ENCODE measurements at places on chromosomes 3 and 15.

- DNase-seq, result no peak
Measured at GRCh38 chr15:82174471-82175235, 87.9 kb downstream of the EFL1 start.

GRCh38 chr3:173747427-173747826 is 349.9 kb downstream of the NLGN1 start:
- no peak for DNase-seq

DNA sequence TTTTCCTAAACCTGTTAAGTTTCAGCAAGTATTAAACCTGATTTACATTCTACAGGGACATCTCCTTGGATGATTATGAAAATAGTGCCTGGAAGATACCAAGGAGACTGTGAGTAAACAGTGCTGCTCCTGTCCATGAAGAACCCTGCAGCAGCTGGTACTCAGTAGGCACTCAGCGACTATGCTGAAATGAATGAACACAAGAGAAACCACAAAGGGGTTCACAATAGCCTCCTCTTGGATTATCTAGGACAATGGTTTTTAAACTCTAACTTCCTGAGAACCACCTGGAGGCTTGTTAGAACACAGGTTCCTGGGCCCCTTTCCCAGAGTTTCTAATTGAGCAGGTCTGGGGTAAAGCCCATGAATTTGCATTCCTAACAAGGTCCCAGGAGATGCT is 488.4 kb upstream of the UBE2E2 start:
- no peak for DNase-seq

DNA sequence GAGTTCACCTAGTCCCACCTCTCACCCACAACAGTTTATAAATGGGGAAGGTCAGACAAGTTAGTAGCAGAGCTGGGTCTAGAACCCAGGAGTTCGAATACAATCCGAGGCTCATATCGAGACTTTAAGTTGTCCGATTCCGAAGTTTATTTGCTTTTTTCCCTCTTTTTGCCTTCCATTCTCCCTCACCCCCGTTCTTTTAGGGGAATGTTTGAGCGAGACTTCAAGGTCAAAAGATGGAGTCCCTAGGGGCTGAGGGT is 7.3 kb downstream of the BCL6 start:
- no peak for DNase-seq

- DNase-seq, result no peak
Measured at GRCh38 chr15:96052572-96053030, 277.9 kb upstream of the NR2F2 start.

GRCh38 chr3:80526153-80526552 is 758.4 kb upstream of the ROBO1 start:
- no peak for DNase-seq

- no peak for DNase-seq
Measured at GRCh38 chr3:57911593-57911992, 96.6 kb upstream of the FLNB start.

GRCh38 chr15:59180945-59181600 is 25.6 kb upstream of the LDHAL6B start:
- no peak for DNase-seq

DNA sequence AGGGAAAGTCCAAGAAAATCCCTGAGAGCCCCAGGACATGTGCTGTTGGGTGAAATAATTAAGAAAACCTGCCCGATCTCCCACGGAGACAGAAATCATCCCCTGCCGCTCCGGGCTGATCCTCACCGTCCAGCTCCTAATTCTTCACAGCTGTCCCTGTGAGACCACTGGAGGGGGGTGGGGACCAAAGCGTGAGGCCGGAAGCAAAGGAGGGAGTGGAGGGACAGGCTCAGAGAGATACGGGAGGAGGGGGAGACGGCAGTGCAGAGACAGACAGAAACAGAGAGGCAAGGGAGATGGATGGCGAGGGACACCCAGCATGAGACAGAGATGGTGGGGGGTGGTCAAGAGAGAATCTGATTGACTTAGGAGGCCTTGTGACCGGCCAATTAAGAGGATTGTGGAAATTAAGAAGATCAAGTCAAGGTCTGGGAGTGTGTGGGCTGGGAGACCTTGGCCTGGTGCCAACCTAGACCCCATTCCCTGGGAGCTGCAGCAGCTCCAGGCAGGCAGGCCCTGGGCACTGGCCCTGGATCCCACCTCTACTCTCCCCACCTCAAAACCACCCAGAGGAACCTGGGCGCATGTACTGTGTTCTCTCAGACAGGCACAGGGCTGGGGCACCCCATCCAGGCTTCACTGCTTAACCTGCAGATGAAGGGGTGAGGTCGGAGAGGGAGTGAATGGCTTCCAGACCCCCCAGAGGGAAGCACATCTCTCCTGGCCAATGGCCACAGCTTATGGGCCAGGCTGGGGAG is 113.2 kb upstream of the ALDH1A3 start:
- DNase-seq, result no peak

DNA sequence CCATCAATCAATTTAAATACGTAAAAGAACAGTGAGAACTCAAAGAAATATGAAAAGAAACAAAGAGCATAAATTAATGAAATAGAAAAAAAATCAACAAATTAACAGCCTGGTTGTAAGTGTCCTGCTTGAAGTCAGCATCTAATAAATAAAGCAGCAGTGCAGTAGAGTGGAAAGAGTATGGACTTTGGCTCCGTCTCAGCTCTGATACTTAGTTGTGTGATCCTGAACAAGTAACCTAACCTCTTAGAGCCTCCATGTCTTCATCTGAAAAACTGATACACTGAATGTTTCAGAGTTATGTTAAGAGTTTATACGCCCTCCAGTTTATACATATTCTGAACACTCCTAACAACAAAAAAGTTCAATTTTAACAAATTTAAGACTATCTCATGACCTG is 44.6 kb downstream of the TFDP2 start:
- no peak for DNase-seq

DNA sequence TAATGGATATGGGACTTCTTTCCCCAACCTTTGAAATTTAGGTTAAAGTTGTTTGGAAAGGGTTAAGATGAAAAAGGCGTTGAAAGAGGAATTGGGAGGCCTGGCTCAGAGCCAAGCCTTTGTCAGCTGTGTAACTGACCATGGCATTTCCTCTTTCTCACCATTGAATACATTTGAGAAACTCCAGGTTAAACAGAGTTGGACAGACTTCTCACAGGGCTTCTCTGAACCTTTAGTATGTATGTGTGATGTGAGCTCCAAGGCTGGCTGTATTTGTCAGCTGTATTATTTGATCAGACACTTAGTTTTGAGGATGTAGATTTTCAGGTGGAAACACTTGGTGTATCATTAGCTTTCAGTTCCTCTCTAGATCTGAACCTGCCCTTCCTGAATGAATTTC is 136.4 kb upstream of the GOLGA6L4 start:
- no peak for DNase-seq

DNA sequence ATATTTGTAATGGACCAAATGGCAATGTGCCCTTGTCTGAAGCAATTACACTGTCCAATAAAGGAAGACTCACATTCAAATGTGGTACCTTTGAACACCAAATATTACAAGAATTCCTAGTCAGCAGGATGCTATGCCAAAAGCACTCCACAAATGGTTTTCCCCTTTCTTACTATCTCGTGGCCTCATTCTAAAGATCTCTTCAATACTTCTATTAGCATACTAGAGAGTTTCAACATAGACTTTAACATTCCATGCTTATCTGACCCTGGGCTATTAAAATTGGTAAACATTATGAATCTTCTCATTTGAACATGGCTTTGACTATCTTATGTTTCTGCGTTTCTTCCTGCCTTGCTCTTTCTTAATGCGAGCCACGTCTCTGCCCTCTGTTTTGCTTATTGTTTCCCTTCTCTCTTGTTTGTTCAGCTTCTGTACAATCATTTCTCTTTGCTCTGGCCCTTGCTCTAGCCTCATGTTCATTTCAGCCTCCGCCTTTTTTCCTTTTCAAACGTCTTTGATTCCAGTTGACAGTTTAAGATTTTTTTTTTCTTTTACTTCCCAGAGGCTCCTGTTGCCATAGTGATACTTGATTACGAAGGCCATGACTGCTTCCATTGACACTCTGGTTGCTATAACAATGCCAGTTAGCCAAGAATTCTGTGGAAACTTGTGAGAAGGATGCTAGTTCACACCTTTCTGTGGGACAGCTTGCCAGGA is 49.5 kb upstream of the SLC9A9 start:
- DNase-seq, result no peak

DNA sequence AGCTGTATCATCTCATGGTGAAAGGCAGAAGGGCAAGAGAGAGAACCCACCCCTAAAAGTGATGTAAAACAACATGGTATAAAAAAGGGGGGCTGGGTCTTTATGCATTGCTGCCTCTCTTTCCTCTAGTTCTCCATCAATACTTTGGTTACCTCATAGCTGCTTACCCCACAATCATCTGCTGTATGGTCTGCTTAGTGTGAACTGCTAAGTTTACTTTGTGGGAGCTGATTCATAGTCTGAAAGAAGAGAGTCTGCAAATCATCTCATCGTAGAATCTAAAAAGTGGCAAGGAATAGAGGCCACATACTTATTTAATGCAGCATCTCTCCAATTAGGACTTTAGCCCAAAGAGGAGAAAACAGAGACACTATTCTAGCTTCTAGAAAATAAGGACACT is 546.8 kb downstream of the GBE1 start:
- DNase-seq, result no peak

DNA sequence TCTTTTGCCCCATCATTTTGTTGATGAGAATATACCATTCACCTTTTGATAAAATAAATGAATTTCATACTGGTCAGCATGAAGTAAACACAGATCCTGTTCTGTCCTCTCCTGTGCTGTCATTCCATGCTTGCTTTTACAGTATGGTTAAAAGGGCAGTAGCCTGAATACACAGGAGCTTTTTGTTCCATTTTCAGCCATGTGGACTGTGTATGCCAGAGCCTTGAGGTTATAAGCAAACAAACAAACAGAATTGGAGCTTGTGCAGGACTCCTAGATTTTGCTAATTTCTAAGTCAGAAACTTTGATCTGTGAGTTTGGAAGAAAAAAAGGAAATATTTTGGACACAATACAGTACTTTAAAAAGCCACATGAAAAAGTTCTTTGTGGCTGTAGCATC is 91.9 kb downstream of the LRRC28 start:
- no peak for DNase-seq

DNA sequence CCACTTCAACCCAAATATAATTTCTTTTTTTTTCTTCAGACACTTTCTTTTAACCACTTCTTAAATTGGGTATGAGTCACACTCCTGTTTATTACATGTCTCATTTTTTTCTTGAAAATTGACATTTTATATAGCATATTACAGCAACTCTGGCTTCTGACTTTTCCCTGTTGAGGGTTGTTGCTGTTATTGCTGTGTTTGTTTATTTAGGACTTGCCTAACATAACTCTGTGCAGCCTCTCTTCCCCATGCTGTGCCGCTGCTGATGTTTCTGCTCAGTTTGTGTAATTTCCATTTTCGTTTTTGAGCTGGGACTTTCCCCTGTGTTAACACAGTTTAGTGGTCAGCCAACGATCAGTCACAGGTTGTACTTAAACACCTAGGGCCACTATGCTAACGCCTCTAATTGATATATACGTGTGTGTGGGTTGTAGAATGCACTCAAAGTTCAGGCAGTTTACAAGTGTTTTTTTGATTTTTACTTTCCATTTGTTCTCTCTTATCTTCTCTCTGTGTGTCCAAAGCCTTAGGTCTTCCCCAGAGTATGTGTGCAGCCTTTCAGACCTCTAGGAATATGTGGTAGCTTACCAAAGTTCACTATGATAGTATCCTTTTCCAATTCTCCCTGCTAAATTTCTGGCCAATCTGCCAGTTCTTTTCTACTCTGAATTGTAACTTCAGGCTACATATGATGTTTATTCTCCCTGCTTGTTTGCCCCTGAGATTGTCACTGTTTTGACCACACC is 337.2 kb downstream of the ZBTB20 start:
- peak; percentile 80 for DNase-seq

GRCh38 chr3:151393146-151393830 is 8.7 kb upstream of the P2RY12 start:
- no peak for DNase-seq

DNA sequence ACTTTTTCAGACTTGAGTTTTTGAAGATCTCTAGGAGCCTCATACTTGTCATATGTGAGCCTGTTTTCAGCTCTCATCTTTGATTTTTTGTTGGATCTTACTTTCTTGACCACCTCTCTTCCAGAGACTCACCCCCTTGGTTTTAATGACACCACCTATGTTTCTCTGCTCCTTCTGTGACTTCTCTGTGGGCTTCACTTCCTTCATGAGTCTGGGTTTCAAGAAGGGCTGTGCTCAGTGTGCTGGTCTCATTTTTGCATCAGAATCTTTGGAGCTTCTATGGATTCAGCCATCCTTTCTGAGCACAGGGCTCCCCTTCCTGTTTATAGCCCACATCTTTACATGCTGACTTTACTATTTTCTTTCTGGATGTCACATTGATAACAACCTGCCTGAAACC is 17.7 kb downstream of the PPM1L start:
- DNase-seq, result no peak

DNA sequence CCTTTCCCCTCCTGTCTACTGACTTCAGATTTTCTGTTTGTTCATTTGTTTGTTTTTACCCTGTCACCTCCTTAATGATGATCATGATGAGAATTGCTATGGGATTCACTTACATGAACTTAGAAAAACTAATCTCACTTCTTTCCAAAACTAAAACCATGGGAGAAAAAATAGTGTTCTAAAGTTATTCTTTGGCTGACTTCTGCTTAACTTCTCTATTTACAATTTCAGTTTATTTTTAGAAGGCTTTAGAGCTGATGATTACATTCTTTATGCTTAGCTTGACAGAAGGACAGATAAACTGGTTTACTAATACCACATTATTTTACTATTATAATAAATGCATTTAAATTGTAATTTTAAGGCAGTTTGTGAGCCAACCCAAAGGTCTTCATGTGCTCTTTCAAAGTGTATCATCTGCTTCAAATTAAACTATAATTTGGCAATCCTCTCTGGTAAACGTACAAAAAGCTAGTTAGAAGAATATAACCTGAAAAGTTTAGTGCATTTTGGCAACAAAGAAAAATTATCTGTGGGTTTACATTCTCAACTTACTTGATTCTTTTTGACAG is 676.8 kb upstream of the UBE2E2 start:
- no peak for DNase-seq

DNA sequence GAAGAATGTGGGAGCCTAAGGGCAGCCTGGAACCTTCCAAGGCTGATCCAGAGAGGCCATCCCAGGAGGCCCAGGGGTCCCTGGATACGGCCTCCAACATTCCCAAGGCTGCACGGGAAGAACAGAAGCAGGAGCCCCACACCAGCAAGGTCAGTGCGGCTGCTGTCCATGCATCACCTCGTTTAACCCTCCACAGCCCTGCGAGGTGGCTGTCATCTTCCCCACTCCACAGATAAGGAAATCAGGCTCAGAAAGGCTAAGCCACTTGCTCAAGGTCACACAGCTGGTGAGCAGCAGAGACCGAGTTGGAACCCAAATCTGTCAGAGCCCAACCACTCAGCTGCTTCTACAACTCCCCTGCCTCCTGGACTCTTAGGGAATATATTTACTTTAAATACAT is 21.6 kb downstream of the SEMA7A start:
- no peak for DNase-seq

DNA sequence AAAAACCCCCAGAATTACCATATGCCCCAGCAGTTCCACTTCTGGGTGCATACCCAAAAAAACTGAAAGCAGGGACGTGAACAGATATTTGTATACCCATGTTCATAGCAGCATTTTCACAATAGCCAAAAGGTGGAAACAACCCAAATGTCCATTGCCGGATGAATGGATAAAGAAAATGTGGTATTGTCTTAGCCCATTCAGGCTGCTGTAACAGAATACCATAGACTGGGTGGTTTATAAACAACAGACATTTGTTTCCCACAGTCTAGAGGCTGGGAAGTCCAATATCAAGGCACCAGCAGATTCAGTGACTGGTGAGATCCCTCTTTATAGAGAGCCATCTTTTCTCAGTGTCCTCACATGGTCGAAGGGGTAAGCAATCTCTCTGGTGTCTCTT is 182.1 kb upstream of the ANKRD28 start:
- no peak for DNase-seq

GRCh38 chr3:26437678-26438077 is 184.9 kb upstream of the LRRC3B start:
- no peak for DNase-seq

All from immature natural killer cell (primary cell).